Inflammatory macrophage treated with lipopolysaccharide for 1 hour (primary cell): ENCODE measurements at places on chromosomes 11 and 22.
A peak's percentile ranks its signal among the peaks of the same experiment; 100 is the strongest.

- DNase-seq, result no peak
Observed at GRCh38 chr22:48577014-48577690, 1250.5 kb downstream of the BRD1 start.

DNA sequence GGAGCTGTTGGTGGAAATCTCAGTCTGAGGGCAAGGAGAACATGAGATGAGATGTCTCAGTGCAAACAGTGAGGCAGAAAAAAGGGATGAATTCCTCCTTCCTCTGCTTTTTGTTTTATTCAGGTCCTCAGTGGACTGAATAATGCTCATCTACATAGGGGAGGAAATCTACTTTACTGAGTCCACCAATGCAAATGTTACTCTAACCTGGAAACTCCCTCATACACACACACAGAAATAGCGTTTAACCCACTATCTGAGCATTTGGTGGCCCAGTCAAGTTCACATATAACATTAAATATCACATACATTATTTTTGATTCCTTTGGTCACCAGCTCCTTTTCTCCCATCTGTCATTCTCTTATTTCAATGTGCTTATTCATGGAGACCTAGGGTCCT, 418.8 kb downstream of the TMEM135 start:
- DNase-seq, result no peak

DNA sequence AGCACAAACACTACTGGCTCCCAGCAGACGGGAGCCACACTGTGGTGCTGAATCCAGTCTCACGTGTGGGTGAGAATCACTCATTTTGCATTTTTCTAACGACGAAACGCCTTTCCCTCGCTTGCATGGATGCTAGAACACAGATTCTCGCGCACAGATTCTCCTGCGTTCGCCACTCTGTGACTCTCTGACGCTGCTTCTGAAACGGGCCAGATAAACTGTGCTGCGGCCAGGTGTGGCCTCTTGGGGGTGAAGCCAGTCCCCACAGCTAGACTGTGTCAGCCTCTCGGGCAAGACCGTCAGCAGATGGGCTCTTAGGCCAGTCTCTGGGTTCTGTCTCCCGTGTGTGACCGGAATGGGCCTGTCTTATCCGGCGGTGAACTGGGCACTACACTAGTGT, 44.6 kb downstream of the TRMU start:
- no peak for DNase-seq

DNA sequence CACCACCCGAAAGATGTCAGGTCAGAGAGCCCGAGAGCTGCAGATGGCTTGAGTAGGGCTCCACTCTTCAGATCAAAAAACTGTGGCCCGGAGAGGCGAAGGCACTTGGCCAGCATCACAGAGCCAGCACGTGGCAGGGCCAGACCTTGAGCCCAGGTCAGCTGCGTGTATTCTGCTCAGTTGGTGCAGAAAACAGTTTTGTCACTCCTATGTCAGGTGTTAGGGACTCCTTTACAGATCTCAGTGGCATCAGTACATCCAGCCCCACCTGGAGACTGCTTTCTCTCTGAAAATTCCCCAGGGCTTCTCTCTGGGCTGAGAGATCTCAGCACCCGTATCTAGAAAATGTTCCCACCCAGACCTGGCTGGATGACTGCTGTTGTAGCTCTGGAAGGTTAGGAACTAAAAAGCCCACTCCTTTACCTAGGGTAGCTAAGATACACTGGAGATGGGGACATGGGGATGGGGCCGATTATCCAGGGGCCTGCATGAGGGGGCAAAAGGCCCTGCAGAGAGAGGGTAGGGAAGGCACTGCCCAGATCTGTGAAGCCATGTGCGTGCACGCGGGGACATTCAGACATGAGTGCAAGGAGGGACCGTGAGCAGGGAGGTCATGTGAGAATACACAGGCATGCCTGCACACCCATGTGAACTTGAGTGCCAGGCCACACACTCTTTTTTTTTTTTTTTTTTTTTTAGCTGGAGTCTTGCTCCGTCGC, 3.4 kb downstream of the APOA1 start:
- no peak for DNase-seq

DNA sequence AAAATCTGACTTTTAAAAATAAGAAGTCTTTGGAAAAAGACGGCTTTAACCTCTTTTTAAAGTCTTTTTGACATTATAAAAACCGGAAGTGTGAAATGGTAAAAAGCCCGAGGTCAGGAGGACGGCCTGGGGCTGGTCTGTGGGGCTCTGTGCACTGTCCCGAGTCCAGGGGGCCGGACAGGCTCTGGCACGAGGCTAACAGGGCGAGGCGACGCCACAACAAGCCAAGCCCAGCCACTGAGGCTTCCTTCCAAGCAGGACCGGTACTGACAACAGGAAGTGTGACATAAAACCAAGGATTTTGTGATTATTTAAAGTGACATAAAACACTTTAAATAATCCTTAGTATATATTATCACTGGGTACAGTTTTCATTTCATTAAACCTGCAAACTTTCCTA, 39.2 kb downstream of the BRD1 start:
- peak; percentile 63 for DNase-seq

- no peak for DNase-seq
Observed at GRCh38 chr11:69385144-69385820, 91.3 kb downstream of the MYEOV start.

DNA sequence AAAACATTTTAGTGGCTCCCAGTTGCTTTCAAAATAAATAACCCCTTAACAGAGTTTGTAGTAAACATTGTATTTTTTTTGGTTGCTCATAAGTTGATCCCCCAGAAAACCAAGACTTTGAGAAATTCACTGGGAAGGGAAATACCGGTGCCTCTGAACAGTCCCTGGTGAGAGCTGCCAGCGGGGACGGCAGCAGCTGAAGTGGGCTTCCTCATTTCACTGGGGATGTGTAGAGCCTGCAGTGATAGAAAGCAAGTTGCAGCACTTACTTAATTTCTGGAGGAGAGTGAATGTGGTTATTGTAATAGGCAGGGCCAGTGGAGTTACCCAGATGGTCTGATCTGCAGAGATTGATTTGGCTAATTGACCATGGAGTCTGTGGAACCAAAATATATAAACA, 18.6 kb upstream of the MCHR1 start:
- DNase-seq, result peak; percentile 46

DNA sequence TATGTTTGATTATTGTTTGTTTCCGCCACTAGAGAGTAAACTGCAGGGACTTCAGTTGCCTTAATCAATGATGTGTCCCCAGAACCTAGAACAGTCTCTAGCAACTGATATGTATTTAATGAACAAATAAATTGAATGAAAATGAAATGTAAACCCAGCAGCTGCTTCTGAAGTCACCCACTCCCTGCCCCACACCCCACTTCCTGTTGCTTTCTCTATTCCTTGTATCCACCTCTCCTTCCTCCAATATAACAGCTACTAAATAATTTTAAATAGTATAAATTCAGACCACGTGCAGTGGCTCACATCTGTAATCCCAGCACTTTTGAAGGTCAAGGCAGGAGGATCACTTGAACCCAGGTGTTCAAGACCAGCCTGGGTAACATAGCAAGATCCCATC, 15.8 kb downstream of the MYH9 start:
- no peak for DNase-seq

DNA sequence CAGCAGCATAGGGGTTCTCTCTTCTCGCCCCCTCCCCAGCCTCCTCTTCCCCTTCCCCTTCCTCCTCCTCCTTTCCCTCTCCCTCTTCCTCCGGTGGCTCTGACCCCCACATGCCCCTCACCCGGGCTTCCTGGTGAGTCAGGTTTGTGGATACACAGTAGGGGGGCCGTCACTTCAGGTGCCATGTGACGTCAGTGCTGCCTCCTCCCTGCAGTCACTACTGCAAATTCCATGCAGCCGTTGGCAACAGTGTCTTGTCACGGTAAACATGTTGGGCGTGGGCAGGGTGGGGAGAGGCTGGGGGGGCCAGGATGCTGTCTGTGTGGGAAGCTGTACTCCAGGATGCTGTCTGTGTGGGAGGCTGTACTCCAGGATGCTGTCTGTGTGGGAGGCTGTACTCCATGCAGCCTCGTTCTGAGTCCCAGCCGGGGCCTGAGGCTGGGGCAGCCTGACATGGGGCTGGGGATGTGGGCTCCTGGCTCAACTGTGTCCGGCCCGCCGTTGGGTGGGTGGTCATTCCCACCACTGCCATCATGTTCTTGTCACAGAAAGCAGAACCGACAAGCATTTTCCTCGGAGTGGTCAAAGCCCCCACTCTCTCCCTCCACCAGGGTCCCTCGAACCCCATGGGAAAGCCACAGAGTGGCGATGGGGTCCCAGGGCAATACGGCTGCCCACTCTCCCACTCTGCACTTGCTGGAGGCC, 2.4 kb upstream of the MUC2 start:
- no peak for DNase-seq

- DNase-seq, result no peak
Observed at GRCh38 chr11:71519546-71519945, 7.5 kb upstream of the KRTAP5-7 start.

DNA sequence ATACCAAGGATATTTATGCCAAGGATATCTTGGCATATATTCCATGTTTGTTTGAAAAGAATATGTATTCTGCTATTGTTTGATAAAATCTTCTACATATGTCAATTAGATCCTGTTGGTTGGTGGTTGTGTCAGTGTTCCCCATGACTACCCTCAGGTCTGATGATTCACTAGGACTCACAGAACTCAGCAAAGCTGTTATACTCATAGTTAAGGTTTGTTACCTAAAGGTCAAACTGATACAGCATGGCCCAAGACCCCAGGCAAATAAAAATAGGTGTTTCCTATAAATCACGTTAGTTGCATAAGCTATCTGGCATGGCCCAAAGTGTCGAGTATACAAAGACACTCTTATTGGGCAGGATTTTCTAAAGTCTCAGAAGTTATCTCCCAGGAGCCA, 30.2 kb upstream of the B3GNT6 start:
- DNase-seq, result no peak

GRCh38 chr22:48084041-48084728, 1321.7 kb downstream of the TBC1D22A start:
- no peak for DNase-seq

DNA sequence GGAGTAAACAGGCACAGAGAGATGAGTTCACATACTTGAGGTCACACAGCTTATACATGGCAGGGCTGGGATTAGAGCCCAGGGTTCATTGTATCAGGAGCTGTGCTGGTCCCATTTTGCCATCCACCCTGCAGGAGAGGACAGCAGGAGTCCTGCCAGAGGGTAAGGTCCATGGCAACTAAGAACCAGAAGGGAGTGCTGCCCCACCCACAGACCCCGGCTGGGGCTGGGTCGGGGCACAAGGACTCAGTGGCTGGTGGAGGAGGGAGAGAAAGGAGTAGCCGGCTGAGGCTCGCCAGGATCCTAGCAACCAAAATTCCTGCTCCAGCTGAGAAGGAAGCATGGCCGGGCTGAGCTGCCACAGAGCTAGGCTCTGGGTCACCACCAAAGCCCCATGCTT, 25.9 kb upstream of the TP53I11 start:
- no peak for DNase-seq

GRCh38 chr22:34696557-34696956, 369.4 kb upstream of the ISX start:
- DNase-seq, result no peak

- DNase-seq, result no peak
Observed at GRCh38 chr11:102830001-102830727, 13.2 kb downstream of the MMP3 start.

- DNase-seq, result peak; percentile 38
Observed at GRCh38 chr11:76664578-76665061, 5.9 kb downstream of the LRRC32 start.

DNA sequence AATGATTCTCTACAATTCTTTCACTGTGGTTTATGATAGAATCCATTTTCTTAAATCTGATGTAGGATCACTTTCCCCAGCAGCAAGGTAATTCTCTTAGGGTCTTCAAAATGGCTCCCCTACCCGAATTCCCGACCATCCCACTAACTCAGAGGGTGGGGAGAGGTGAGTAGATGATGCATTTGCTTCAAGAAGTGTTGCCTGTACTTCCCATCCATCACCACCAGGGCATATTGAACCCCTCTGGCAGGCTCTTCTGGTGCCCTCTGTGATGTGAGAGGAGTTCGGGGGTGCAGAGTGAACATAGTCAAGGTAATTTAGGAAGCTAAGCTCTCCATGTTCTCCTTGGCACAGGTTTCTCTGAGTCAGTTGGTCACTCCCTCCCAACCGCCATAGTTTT, 52.3 kb downstream of the ZNRF3 start:
- no peak for DNase-seq

DNA sequence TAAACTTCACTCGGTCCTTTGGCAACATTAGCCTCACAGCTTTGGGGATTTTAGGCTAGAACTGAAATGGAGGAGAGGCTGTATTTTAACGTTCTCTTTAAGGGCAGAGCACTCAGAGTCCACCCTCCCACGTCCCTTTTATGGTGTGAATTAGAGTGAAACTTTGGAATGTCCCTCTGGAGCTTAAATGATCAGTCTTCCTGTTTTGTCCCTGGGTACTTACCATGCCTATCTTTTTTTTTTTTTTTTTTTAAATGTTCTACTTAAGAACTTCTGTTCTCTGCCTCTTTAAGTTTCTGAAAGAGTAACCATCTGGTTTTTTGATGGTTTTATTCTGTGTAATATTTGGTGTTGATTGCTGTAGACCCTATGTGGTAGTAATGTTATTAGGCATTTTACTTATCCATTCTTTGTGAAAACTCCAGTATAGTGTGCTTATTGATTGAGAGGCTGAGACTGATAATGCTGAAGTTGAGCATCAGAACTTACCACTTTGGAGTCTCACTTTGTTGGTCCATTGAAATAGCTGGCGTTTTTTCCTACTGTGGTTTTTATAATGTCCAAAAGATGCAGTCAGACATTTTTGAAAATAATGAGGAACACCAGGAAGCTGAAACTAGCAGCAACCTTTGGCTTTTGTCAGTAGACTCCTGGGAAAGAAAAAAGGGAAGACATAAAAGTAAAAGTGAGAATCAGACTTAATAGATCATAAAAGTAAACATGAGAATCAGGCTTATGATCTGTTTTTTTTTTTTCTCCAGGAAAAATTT, 11.6 kb downstream of the UVRAG start:
- peak; percentile 99 for DNase-seq

GRCh38 chr11:67248653-67249052, 17.6 kb upstream of the GRK2 start:
- DNase-seq, result no peak

GRCh38 chr11:111490496-111490895, 21.7 kb downstream of the BTG4 start:
- DNase-seq, result no peak

DNA sequence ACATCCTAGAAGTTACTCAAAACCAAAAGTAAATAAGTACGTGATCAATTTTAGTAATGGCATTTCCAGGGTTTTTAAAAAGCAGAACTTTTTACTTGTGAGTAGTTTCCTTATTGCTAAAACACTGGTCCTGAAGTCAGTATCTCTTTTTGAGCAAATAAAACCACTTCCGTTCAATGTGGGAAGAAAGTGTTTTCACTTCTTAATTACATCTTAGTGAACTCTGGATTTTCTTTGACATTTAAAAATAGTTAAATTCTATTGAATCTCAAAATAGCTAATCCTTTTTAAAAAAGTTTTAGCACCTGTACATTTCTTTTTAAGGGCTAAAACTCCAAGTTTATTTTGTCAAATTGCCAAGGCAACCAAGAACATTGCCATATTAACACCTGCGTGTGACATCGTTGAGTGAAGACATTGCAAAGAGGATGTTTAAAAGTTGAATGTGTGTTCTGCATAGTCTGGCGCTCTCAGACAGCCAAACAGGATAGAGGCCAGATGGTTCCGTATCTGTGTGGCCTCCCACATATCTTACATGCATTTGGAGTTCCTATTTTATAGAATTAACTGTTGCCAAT, 17.2 kb upstream of the OR5B21 start:
- DNase-seq, result peak; percentile 81

GRCh38 chr22:46849101-46849500, 86.7 kb downstream of the TBC1D22A start:
- DNase-seq, result no peak

GRCh38 chr22:39466228-39467006, 9.6 kb downstream of the MGAT3 start:
- peak; percentile 53 for DNase-seq
